EH (cell line): ENCODE measurements at places on chromosomes 5 and 9.

DNA sequence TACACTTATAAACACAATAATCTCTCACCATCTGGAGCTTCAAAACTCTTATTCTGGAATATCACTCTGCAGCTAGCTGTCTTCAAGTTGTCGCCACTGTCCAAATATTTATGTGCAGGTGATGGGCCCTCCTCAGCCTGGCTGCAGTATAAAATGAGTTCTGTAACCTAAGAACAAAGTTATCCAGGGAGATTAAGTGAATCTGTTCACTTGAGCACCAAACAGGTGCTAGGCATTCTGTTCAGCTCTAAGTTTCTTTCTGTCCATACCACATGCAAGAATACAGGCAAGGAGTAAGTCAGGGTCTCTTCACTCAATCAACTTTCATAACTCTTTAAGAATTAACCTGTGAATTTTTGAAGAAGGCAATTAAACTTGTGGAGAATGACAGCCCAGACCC, 344.1 kb downstream of the PLK2 start:
- DNase-seq = no peak

DNA sequence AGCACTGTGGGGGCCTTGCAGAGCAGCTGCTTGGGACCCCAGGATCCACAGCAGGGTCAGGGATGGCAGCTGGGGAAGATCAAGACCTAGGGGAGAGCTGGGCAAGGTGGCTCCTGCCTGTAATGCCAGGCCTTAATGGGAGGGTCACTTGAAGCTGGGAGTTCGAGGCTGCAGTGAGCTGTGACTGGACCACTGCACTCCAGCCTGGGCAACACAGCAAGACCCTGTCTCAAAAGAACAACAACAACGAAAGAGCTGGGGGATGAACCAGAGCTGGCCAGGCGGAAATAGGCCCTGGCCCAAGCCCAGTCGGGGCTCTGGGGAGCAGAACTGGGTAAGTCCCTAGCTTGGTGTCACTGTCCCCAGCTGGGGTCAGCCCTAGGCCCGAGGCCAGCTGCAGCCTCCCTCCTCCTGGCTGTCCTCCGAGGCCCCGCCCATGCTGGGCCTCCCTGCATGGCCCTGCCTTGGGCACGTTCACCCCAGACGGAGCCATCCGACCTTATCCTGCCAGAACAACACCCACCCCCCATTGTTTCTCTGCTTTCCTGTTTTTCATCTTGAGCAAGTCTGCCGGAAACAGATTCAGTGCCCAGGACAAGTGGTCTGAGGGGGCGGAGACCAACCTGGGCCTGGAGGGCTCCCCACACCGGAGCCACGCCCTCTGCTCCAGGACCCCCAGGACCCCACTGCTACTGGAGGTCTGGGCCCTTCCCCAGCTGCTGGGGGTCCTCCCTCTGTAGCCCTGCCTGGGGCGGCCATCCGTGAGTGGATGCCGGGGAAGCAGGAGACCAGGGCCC, 1.9 kb downstream of the DIPK1B start:
- DNase-seq = no peak

DNA sequence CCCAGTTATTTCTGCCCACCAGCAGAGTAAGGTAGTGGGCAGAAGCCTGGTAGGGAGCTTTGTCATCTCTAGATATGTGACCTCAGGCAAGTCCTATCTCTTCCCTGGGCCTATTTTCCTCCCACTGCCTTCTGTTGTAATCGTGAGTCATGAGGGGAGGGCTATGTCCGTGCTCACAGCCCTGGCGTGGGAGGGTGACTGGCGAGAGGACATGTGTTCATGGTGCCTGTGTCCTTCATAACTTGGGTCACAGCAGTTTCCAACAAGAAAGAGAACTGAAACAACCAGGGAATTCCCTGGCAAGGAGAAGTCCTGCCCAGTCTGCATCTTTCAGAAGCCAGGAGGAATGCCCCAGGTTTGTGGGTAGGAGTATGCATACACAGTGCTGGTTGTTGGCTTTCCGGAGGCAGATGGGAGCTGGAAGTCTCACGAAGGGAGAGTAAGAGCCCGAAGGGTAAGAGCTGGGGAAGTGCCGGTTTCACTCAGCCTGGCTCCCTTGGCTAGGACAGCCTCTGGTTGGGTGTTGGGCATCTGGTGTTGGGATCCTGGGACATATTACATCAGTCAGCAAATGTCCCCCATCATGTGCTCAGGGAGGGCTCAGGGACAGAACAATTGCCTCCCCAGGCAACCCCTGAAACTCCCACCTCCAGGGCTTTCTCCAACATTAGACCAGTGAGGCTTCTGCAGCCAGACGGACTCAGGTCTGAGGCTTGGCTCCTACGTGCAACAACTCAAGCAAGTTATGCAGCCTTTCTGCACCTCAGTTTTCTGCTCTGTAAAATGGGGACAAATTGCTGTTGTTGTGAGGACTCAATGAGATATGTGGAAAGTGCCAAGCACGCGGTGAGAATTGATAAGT, 4.3 kb upstream of the TIFAB start:
- peak; percentile 94 for DNase-seq

DNA sequence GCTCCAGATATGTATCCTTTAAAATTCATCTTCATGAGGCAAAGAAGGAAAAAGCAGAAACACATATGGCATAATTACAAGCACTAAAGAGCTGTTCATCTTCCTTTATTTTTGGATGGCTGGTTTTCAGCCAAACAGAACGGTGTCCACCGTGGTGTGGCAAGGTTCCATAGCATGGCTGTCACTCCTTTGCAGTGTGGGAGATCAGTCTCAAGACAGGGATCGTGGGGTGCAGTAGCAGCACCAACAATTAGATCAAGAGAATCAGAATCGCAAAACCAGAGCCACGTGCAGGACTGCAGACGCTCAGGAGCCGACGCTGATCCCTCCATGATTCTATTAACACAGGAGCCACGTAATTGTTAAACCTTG, 79.5 kb downstream of the SEMA4D start:
- no peak for DNase-seq

- peak; percentile 51 for DNase-seq
These were observed 2.8 kb upstream of the SPOCK1 start for GRCh38 chr5:137501846-137502406.
